ENCODE measurements at places on chromosomes 1 and 21.
A peak's percentile ranks its signal among the peaks of the same experiment; 100 is the strongest.

GRCh38 chr1:228998179-228998578, 262.9 kb downstream of the RHOU start:
- DNase-seq = no peak

DNA sequence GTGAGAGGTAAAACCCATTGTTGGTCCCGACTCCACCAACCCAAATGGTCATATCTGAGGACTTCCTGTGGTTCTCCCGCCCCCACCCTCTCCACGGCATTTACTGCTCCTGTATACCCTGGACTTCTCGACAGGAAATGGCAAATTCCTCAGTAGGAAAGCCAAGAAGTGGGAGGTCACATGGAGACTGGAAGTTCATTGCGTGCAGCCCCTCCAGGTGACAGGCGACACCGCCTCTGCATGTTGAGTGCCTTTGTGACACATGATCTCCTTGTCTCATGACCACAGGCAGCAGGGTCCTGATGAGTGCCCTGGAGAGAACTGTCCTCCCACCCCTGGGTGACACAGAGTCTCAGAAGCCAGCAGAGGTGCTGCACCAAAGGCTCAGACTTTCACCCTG, 24.2 kb downstream of the ERG start:
- no peak for DNase-seq

DNA sequence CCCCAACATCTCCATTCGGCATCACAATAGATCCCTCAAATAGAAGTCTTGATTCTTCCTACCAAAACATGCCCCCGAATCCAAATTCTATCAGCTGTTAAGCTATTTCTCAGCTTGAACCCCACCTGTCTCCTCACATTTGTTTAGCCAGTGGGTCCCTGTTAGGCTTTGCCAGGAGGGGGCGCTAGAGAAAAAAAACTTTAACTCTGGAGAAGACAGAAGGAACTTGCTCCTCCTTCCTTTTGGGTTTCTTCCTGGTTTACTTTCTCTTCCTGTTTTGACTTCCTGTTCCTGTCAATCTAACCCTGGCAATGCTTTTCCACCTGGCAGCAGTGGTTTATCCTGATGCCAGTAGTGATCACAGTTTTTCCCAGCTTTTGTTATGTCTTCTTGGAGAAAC, 95.6 kb upstream of the KCNK1 start:
- no peak for DNase-seq

DNA sequence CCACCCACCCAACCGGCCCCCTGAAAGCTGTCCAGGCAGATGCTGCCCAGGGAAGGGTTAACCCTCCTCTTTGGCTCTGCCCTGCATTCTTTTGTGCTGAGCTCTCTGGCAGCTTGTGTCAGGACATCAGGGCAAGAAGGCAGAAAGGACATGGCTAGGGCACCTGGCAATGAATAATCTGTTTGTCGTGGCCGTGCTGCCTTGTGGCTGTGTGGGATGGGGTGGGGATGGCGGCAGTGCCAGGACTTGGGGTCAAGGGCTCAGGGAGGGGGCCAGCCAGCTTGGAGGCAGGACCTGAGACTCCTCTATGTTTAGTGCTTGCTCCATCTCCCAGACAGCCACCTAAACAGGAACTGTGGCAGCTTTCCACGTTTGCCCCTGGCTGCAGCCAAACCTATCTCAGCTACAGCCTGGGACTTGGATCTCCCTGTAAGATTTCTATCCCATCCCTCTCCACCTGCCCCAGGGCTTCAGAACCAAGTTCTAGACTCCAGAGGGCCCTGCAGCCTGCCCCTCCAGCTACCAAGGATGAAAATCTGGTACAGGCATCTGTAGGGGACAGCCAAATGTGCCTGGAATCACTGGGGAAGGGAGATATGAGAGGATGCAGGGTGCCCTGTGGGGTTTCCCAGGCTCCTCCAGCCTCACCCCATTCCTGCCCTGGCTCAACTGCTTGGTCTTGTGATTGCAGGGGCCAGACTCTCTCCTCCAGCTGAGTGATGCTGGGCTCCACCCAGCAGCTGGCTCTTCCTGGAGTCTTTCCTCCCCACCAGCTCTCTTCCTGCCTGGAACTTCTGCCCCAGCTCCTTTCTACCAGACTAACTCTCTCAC, 9.6 kb upstream of the GPR37L1 start:
- DNase-seq = no peak

- DNase-seq = peak; percentile 92
Measured at GRCh38 chr1:9823943-9824701, at the start of gene CLSTN1. Gene CLSTN1 (minus strand): TSS chr1:9823965. CDS start chr1:9823733, 232 bp downstream.

- DNase-seq = no peak
Measured at GRCh38 chr21:39111931-39112550, 71.2 kb downstream of the PSMG1 start.

DNA sequence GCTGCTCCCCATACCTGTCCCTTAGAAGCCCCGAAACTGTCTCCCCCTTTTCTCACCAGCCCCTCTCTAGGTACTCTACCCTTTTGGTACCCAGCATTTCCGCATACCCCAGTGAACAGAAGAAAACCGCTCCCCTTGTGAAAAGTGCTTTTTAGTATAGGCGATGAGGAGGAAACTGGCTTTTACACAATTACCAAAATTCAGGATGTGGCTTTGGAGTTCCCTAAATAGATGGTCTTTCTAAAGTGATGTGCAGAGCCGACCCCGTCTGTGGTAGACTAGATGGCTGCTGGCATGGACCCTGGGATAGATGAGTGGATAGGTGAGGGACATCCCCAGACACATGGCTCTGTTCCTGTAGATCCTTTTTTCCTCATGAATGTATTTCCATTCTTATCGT, 2.6 kb upstream of the PER3 start:
- DNase-seq = no peak

Measured in activated T-cell treated with anti-CD3 and anti-CD28 coated beads, Interleukin-2, amount 50 U/mL, for 24 hours (primary cell).